Hematopoietic multipotent progenitor cell treated with erythropoietin and hydrocortisone succinate and interleukin-3 and kit ligand, for 17 days (in vitro differentiated cells): ENCODE measurements at places on chromosomes 6 and 20.

DNA sequence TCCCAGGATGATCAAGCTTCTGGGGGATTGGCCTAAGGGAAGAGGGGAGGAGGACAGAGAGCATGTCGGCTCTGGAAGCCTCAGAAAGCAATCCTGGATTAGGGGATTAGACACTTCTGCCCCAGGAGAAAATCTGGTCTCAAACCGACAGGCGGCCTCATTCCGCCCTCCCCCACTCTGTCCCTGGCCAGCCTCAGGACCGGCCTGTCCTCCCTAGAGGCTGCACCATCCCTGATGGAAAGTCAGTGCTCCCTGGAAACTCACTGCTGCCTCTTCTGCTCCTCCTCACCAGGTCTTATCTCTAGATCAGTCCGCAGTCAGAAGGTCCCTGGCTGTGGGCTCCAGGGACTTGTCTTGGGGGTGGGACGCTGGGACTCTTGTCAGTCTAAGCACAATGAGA is 905 bp upstream of the SLC12A5 start:
- no peak for DNase-seq

DNA sequence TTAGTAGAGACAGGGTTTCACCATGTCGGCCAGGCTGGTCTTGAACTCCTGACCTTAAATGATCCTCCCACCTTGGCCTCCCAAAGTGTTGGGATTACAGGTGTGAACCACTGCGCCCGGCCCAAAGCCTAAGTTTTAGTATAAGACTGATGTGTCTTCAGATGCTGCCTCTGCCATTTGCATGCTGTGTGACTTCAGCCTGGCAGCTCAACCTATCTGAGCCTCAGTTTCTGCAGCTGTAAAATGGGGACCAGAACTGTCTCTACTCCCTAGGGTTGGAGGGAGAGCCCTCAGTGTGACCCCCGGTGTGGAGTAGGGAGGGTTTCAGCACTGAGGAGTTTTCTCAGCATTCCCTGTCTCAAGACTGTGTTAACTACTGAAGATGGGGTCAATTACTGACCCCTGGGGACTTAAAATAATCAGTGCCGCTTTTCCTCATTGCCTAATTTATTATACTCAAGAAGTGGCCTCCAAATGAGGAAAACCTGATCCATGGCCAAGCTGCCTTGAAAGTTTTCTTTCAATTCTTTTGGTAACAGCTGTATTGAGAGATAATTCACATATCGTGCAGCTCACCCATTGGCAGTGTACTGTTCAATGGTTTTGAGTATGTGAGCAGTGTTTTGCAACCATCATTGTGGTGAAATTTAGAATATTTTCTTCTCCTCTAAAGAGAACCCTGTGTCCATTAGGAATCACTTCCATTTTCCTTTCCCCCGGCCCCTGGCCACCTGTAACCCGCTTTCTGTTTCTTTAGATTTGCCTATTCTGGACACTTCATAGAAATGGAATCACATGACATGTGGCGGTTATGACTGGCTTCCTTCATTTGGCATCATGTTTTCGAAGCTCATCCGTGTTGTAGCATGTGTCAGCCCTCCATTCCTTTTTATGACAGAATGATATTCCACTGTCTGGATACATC is 64.8 kb downstream of the PHACTR3 start:
- no peak for DNase-seq

DNA sequence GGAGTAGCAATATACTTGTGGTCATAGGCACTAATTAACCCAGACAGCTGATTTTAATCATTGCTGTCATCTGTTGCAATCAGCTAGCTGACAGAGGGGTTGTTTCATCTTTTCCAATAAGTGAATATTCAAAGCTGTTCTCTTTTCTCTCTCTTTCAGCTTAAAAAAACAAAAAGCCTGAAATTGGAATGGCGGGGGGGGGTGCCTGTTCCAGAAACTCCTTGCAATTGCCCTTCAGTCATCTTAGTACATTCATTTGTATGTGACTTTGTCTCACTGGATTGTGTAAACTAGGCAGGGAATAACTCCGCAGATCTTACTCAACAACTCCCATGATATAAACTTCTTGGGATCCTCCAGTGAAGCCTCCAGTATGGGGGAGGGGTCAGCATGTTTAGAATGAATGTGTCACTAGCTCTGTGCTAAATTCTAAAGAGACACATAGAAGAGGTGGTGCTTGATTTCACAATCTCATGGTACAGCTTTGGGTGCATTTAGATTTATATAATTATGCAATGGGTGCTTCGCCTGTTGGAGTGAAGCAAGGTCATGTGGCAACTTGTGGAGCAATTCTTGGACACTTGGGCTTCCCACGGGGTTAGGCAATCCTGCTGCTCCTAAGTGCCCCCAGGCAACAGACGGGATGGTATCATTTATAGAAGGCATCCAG is 40.1 kb downstream of the SLC24A3 start:
- no peak for DNase-seq

DNA sequence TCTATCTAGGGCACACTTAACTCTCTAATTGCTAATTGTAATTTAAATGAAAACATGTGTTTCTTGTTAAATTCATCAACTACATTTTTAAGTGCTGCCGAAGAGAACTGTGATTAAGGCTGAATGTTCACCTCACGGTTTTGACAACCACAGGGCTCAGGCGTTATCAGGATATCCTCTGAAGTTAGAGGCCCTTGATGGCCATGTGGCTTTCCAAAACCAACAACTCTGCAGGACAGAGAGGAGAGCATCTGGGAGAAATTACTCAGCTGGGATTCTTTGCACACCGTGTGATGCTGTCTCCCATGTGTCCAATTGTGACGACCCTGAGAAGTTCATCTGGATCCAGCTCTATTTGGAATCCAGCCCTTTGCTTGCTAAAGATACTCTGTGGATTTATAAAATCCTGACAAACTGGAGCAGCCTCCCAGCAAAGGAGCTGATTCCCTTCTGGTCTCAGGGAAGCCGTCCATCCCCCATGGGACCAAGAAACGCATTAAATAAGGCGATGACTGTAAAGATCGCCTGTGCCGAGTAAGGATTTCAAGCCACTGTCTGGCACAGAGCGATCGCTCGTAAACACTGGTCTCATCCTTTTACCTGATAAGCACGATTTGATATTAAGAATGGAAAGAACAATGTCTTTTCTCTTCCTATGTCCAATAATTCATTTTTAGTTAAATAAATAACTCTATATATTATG is 401.1 kb downstream of the CD83 start:
- no peak for DNase-seq

- DNase-seq = no peak
Observed at GRCh38 chr6:104705095-104705707, 154.5 kb downstream of the HACE1 start.

DNA sequence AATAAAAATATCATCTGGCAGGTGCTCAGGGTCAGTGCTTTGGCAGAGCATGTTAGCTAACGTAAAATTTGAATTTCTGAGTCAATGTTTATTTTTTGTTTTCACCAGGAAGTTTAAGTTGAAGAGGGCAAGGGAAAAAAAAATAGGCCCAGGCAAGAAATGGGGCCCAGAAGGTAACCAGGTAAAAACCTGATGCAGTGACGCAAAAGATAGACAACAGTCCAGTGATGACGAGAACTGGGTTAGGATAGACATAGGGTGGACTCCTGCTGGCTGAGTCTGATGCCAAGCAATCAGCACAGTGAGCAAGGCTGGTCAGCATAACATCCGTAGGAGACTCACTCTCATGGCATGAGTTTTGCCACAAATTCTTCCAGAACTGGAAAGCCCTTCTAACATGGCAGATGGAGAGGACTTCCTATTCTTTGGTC is 42.2 kb downstream of the ZHX3 start:
- no peak for DNase-seq

DNA sequence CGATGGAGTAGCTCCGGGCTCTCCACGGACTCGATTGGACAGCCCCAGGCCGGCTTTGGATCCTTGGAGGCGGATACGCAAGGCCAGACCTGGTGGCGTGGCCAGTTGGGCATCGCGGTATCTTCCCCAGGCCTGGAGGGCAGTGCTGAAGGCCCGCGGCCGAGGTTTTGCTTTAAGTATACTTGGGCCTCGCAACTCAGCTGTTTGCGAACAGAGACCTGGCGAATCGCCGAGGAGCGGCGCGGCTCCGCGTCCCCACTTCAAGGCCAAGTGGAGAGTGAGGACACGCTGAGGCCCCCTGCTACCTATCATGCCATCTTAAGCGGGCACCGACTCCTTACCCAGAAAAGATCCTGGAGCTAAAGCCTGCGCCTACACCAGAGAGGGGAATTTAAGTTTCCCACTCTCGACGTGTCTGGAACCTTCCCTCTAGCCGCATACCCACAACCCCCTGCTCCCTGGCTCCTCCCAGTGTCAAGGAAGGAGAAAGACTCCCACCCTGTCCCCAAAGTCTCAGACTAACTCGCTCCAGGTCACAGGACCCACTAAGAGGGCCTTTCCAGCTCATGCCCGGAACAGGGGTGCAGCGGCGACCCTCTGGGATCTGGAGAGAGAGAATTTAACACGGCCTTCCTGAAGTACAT is 4.1 kb downstream of the LINC00237 start:
- DNase-seq = no peak
